Suppressor macrophage treated with lipopolysaccharide for 1 hour (primary cell): ENCODE measurements at places on chromosomes 6 and 20.

- no peak for DNase-seq
Observed at GRCh38 chr6:141486942-141487341, 645.8 kb upstream of the GJE1 start.

GRCh38 chr6:37130704-37131103, 39.2 kb upstream of the PIM1 start:
- peak; percentile 76 for DNase-seq

GRCh38 chr6:356828-357251, 34.7 kb upstream of the IRF4 start:
- DNase-seq = no peak

DNA sequence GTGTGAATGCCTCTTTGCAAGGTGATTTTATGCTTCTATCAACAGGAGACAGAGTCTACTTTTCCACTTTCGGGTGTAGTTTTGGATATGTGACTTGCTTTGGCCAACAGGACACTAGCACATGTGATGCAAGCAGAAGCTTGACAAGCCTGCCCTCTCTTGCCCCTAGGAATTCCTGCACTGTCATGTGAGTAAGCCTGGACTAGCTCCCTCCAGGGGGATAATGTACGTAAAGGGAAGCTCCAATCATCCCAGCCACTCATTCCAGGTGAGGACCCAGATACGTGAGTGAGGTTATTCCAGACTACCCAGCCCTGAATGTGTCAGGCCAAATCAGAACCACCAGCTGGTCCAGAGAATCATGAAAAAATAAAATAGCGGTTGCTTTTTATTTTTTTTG, 33.3 kb downstream of the BEND3 start:
- no peak for DNase-seq

GRCh38 chr6:29943053-29943966, 978 bp downstream of the HLA-A start:
- DNase-seq = peak; percentile 52

DNA sequence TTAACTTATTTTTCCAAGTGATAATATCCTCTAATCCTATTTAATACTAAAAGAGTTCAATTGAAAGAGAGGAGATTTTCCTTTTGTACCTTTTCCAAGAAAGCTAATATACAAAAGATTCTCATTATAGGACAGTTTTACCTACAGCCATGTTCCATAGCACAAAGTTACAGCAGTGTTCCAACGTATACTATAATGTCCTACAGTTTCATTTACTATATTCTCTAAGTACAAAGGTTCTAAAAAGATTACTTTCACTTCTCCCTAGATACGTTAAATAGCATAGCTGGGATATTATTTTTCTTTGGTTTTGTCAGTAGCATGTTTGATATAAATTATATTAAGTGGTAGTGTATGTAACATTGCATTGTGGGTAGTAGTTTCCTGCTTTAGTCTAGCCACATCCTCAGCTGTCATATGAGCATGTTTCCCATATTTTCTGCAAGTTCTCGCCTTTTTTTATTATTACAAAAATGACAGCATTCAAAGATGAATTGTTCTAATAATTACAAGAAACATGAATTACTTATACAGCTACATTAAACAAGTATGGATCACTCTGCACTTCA, 4.4 kb upstream of the RUNX2 start:
- DNase-seq = peak; percentile 14

GRCh38 chr20:25040438-25040831, 17.5 kb downstream of the ACSS1 start:
- no peak for DNase-seq
